ENCODE measurements at places on chromosomes 7 and 10.

GRCh38 chr10:70090951-70091350, 38.3 kb downstream of the MACROH2A2 start:
- DNase-seq: no peak

DNA sequence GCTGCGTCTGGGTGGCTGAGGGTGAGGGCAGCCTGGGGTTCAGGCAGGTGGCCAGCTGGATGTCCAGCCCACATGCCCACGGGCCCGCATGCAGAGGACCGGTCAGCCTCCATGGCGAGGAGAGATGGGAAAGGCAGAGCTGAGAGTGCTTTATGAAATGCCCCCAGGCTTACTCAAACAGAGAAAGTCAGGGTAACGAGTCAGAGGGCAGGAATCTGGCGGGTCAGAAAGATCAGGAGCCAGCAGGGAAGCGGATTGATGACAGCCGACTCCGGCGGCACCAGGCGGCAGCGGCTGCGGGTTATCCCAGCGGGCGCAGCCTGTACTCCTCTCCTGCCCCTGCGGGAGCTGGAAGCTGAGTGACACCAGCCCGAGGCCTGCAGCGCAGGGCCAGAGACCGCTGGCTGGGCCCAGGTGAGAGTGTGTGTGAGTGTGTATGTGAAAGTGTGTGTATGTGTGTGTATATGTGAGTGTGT, 13.4 kb downstream of the SLC13A4 start:
- no peak for DNase-seq

DNA sequence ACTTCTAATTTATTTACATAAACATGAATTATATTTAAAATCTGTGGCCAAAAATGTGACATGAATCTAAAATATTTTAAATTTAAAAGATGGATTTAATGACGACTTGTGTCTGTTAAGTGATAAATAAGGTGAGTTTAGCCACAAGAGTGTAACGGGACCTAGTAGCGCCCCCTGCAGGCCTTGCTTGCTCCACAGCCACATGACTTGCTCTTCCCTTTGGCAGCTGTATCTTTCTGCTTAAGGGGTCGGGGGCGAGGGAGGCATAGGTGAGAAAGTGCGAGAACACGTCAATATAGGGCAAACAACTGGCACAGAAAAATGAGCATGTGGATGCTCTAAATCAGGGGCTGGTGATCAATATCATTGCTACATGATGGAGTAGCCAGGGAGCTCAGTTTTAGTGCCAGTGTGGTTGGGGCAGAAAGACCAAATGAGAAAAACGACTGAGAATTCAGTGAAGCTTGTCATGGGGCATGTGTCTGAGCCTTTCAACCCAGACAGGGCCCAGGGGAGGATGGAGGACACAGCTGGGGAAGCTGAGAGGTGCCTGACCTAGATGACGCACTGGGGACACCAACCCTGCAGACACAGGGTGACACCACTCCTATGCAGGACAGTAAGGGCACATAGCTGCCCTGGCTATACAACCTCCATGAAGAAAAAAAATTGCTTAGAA, 49.8 kb downstream of the PAXIP1 start:
- no peak for DNase-seq

DNA sequence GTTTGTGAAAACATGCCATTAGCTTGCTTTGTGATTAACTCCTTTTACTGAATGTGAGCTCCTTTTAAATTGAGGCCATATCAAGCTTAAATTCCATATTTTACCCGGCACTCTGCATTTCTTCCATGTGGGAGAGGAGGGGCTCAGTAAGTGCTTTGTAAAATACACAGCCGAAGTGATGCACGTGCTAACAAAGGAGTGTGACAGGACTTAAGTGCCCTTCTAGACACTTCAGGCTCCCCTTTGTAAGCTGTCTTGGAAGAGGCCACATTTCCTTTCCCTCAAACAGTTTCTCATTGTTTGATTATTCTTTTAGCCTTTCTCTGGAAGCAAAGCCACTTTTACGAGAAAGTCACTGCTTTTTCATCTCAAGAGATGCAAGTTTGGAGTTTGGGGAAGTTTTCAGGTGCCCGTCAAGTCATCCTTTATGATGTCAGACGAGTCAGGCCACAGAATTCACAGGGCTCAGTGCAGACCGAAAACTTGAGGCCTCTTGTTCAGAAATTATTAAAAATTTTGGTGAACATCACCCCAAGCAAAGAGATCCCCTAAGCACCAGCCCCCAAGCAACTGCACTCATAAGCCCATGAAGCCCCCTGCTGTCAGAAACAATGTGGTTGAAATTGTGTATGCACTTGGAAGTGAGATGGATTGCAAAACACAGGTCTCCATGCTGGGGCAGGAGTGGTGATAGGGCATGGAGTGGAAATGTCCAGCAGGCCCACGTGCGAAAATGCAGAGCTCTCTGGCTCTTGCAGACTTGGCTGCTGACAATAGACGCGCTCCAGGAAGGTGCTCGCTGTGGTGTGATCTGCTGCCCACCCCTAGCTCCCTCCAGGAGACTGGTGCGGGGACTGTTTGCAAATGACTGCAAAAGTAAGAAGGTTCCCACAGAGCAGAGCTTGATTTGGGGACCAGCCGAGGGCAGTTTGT, 11.5 kb downstream of the IKZF1 start:
- DNase-seq: no peak

DNA sequence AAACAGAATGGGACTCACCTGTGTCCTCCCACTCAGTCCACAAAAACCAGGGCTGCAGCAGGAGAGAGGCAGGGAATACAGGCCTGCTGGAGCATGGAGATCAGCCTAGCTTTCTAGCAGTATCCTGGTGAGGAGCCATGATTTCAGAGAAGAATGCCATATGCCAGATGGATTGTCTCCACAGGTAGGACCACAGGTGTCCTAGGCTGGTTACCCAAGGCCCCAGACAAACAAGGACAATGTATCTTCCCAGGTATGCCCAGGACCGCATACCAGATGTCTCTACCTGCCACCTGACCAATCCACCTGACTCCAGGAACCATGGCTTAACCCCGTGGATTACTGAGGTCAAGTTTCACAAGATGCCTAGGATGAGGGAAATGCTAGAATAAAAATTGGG, 295.4 kb upstream of the NPSR1 start:
- no peak for DNase-seq

DNA sequence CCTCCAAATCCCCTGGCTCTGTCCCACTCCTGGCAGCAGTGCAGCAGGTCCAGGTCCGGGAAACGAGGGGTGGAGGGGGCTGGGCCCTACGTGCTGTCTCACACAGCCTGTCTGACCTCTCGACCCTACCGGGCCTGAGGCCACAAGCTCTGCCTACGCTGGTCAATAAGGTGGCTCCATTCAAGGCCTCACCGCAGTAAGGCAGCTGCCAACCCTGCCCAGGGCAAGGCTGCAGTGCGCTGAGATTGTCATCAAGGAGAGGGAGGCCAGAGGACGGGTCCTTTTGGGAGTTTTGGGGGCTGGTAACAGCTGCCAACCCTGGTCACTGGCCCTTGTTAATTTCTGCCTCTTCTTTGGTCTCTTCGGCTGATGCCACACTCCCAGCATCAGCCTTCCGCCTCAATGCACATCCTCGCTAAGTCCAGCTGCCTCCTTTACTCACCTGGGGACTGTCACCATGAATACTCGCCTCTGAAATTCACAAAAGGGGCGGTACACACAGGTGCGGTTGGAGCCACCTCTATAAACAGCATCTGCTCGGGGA, 3.5 kb downstream of the EPO start:
- DNase-seq: no peak

GRCh38 chr7:128458956-128459355, 3.3 kb downstream of the HILPDA start:
- DNase-seq: no peak

- no peak for DNase-seq
These were observed 2.9 kb upstream of the NKX6-2 start for GRCh38 chr10:132788831-132789219.

- DNase-seq: peak; percentile 21
These were observed 60.9 kb downstream of the ARMC3 start for GRCh38 chr10:22988581-22989360.

DNA sequence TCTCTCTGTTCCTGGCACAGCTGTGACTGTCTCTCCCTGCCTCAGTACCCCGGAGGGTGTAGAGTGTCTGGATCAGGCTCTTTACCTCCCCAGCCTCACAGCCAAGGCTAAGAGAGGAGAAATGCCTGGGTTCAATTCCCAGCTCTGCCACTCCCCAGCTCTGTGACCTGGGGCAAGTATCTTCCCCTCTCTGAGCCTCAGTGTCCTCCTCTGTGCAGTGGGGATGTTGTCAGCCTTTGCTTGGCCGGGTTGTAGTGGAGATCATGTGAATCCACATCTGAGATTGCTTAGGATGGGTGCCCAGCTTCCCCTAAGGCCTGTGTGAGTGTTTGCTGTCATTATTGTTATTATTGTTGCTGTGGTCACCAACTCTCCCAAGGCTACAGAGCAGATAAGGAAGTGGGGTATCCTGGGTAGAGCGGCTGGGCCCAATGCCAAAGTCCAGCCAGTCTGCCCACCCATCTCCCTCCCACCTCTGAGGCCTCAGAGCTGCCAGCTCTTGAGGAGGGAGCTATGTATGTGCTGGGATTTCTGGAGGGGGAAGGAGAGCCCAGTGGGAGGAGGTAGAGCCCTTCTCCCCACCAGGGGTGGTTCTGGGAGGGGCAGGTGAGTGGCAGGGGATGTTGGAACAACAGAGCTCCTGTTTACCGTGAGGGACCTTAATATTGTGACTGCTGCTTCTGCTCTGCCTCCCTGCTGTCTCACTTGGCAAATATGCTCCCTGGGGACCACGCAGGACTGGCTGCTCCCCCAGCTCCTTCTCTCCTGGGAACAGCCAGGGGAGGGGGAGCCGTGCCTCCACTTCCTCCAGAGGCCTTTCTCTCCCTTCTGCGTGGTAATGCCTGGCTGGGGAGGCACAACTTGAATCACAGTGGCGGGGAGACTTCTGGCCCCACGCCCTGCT, 170.5 kb downstream of the RPS24 start:
- DNase-seq: no peak

- DNase-seq: no peak
These were observed 291.1 kb upstream of the LYZL1 start for GRCh38 chr10:28997734-28998133.

DNA sequence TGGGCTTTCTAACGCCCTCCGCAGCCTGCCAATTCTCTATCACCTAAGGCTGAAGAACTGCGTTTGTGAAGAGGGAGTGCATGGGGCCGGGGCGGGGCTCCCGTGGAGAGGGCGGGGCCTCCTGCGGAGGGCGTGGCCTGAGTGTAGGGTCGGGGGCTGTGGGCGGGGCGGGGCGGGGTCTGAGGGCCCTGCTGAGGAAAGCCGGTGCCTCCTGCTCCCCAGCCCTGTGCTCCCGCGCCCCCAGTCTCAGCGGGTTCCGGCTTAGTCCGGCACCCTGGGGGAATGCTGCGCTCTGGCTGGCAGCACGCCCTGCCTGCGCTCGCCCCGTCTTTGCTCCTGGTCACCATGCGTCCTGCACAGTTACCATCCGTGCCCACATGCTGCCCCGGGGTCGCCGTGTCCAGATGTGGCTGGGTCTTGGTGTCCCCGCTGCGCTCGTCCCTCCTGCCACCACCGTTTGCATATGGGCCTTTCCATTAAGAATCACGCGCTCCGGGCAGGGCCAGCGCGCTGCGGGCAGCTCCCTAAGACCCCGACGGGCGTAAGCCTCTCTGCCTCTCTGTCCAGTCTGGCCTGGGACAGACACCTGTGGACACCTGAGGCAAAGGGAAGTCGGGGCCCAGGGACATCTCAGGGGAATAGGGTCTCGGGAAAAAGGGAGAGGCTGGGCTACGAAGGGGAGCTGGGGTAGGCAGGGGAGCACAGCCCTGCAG, 144.0 kb upstream of the RET start:
- DNase-seq: no peak

GRCh38 chr7:23539494-23539907, 7.7 kb upstream of the TRA2A start:
- no peak for DNase-seq

DNA sequence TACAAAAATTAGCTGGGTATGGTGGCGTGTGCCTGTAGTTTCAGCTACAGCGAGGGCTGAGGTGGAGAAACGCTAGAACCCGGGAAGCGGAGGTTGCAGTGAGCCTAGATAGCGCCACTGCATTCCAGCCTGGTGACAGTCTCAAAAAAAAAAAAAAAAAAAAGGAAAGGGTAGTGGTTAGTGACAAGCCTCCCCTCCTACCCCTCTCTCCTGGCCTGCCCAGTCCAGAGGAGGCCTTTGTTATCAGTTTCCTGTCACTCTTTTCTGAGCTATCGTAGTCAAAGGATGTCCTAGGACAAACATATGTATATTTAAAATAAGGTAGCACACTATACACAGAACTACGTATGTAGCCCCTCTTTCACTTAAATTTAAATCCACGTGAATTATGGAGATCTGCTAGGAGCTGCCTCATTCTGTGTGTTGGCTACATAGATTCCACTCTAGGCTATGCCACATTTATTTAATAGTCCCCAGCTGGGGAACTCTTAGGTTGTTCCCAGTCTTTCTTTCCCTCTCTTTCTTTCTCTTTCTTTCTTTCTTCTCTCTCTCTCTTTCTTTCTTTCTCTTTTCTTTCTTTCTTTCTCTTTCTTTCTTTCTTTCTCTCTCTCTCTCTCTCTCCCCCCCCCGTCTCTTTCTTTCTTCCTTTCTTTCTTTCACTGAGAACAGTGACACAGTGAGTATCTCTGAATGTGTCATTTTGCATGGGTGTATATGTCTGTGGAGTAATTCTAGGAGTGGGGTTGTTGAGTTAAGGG, 3.9 kb downstream of the TSPAN15 start:
- DNase-seq: no peak

DNA sequence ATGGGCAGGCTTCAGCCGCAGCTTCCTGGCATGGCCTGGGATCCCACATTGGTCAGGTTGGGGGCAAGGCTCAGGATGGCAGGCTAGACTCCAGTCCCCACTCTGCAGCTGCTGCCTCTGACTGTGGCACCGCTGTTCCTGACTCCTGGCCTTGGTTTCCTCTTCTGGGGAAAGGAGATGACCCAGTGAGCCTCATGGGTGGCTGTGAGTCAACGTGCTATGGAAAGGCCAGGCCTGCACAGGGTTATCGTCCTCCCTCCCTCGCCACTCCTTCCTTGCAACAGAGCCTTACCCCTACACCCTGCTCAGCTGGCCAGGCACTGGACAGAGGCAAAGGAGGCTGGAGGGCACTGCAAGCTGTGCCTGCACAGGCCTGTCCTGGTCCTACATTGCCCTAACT, 36.1 kb upstream of the CHST15 start:
- DNase-seq: no peak

GRCh38 chr7:98748090-98748489, 121.7 kb downstream of the TMEM130 start:
- no peak for DNase-seq

- DNase-seq: no peak
These were observed 111.4 kb upstream of the GLCCI1 start for GRCh38 chr7:7857143-7857583.

GRCh38 chr10:10589540-10590303, 427.9 kb upstream of the CELF2 start:
- no peak for DNase-seq

DNA sequence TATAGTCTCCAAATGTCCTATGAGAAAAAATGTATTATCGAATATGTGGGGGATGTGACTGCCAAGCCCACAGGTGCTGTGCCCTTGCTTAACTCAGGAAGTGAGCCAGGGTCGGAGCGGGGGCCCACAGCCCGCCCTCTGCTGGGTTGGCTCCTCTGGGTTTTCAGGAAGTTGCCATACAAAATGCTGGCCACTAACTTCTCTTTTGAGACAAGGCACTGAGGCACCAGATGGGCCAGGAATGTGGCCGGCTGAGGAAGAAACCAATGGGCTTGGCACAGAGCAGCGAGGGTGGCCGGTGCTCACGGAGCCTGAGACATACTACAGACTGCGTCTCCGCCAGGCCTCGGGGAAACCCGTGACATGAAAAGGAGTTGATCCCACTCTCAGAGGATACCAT, 58.9 kb downstream of the FAM53B start:
- no peak for DNase-seq

- DNase-seq: no peak
These were observed 22.7 kb downstream of the EBF3 start for GRCh38 chr10:129941199-129942018.

GRCh38 chr10:29469481-29470354, 165.1 kb downstream of the SVIL start:
- DNase-seq: no peak

Measured in NCI-H2081 treated with DMSO at 0.1 percent for 48 hours (cell line).